ENCODE measurements at places on chromosomes 1 and 21.

- DNase-seq = no peak
Measured at GRCh38 chr1:66556161-66556611, 22.2 kb downstream of the SGIP1 start.

- DNase-seq = no peak
Measured at GRCh38 chr1:172070055-172070454, 228.8 kb downstream of the DNM3 start.

DNA sequence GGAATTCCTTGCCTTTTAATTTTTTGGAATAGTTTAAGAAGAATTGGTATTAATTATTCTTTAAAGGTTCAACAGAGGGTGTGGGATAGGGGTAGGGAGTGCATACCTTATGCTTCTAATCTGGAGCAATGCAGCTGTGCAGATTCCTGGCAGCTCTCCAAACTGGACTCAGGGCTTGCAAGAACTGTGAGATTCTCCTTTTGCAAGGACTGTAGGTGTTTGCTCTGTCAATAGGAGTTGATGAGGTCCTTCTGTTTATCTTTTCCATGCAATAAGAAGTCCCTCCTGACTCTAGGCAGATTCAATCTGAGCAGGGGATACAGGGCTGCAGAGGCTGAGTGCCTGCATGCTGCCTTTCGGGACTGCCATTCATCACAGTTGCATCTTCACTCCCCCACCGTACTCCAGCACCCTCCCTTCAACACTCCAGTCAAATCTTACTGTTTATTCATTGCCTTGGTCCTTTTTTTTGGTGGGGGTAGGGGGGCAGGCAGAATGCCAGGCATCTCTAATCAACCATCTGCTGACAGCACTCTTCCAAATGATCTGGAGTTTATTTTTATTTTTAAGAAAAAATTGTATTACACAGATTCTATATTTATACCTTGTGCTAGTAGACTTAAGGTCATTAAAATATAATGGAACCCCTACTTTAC, 122.3 kb downstream of the DISC1 start:
- peak; percentile 3 for DNase-seq

GRCh38 chr1:92410706-92411105, 76.0 kb downstream of the GFI1 start:
- no peak for DNase-seq

DNA sequence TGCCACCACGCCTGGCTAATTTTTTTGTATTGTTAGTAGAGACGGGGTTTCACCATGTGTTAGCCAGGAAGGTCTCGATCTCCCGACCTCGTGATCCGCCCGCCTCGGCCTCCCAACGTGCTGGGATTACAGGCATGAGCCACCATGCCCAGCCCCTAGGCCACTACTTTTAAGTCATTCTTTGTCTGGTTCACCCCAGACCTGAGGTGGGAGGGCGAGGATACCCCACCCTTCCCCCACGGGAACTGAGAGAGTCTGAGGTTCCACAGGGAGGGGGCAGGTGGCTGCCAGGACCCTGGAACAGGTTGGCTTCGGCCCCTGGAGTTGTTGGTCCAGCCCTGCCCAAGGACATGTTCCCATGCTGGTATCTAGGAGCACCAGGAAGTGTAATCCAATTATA, 7.7 kb upstream of the SDC3 start:
- DNase-seq = no peak

GRCh38 chr1:176575991-176576390, 113.0 kb downstream of the PAPPA2 start:
- no peak for DNase-seq

DNA sequence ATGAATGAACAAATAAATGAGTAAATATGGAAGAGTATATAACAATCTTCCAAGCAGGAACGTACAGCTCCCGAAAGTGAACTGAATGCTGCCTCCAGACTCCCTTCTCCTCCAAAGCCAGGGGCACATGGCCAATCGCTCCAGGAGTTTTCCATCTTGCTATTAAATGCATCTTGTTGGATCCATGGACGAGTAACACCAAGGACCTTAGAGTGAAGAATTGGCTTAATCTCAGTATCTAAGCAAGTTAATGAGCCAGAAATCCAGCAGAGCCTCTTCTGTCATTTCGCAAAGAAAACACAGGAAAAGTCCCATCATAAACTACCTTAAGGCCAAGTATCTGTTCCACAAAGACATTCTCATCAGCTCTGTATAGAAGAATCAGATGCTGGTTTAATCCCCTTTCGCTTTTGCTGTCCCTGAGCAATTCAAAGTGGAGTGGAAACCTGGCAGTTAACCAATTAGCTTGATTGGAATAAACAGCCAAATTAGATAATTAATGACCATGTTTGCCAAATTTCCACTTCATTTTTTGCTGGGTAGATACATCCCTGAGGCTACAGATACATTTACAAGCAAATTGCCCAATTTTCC, 116.0 kb downstream of the MIS18A start:
- DNase-seq = no peak

- no peak for DNase-seq
Measured at GRCh38 chr1:174799136-174799479, 200.6 kb upstream of the CACYBP start.

DNA sequence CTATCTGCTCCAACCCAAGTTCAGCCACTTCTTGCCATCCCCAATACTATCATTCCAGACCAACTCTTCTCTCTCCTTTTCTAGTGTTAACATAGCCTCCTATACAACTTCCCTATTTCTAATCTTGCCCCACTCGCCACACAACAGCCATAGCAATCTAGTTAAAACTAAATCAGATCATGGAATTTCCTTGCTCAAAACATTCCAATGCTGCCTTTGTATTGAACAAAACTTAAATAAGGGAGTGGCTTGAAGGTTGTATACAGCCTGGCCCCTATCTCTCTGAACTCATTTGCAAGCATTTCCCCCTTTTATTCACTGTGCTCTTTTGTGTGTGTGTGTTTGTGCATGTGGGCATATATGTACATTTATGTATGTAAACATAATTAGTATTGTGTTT, 118.1 kb upstream of the SGIP1 start:
- no peak for DNase-seq

GRCh38 chr1:38551318-38552307, 308.0 kb downstream of the RRAGC start:
- DNase-seq = no peak

DNA sequence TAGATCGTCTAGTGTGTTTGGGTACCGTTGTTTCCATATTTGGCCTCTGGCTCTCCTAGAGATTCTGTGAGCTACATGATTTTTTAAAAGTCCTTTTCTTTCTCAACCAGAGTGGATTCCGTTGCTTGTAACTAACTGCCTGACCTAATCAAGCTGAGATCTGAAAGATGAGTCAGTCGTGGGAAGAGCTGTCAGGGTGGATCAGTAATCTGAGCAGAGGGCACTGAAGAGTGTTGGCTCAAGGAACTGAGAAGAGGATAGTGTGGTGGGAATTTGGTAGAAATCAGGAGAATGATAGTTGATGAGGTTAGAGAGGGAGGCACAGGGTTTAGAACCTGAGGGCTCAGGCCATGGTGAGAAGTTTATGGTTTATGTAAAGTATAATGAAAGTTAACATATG, 52.2 kb downstream of the TRAF5 start:
- DNase-seq = peak; percentile 64

DNA sequence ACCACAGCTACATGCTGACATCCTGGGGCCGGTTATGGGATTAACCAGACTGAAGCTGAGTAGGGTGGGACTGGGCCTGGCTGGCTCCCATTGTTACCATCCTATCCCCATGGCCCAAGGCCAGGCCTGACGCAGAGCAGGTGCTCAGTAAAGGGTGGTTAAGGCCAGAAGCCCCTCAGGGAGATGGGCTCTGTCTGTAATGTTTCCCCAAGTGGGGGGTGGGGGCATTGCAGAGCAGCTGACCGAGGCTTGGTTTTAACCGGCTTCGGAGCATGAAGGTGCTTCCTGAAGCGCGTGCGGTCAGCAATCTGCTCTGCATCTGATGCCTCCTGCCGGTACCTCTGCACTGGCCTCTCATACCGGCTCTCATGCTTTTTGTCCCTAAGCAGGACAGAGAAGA, 83.4 kb upstream of the ACTL8 start:
- DNase-seq = no peak

DNA sequence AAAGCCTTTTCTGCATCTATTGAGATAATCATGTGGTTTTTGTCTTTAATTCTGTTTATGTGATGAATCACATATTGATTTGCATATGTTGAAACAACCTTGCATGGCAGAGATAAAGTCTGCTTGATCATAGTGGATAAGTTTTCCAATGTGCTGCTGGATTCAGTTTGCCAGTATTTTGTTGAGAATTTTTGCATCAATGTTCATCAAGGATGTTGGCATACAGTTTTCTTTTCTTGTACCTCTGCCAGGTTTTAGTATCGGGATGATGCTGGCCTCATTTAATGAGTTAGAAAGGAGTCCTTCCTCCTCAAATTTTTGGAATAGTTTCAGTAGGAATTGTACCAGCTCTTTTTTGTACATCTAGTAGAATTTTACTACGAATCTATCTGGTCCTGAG, 55.0 kb downstream of the COL24A1 start:
- no peak for DNase-seq

GRCh38 chr1:170853302-170853701, 82.0 kb upstream of the MROH9 start:
- no peak for DNase-seq

GRCh38 chr1:8926707-8927694, 18.7 kb upstream of the CA6 start:
- no peak for DNase-seq

- DNase-seq = no peak
Measured at GRCh38 chr21:21845901-21846300, 847.7 kb downstream of the NCAM2 start.

DNA sequence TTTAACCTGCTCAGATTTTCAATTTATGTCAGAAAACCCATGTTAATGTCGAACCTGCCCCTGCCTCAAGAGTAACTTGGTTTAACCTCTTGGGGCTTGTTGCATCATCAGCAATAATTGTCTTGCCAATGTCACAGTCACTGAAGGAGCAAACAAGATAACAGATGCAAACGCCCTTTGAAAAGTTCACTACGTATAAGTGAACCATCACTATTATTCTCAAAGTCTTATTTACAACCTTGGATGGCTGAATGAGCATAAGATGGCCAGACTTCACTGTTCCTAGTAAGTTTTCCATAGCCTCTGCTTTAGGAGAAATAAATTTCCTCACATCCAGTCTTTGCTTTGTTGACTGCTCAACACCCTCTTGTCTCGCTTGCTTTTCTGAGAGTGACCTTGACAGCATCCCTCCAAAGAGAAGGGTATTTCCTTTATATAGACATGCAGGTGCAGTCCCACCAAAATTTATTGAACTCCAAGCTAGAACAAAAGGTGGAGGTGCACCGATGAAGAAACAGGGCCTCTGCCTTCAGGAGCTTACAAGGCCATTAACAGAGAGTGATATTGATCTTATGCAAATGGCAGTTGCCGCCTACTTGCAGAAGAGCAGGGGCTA, 749 bp upstream of the LRIG2 start:
- DNase-seq = no peak

GRCh38 chr1:73813236-73813635, 384.7 kb downstream of the LRRIQ3 start:
- DNase-seq = no peak

GRCh38 chr1:169305948-169306347, 61.6 kb downstream of the NME7 start:
- DNase-seq = no peak

GRCh38 chr1:226563666-226564065, 15.1 kb downstream of the STUM start:
- no peak for DNase-seq

DNA sequence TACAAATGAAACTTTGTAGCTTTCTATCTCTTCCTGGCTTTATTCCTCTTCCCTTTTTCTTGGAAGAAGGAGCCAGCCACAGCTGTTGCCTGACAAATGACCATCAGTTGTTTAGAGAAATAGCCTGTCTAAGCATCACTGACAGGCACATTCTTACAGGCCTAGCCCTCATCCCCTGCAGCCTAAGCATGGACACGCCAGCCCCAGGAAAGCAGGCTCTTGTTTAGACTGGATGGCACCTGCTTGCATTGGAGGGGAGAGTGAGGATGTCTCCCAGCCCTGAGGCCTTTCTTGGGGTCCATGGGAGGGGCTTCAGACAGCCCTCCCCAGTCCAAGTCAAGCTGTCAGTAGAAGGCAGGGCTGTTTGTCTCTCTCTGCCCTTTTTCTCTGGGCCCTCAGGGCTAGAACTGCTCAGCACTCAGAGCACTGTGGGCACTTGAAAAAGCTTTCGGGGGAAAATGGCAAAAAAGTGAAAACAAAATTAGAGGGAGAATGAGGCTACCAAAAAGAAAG, 282.5 kb upstream of the PLXNA2 start:
- DNase-seq = no peak

GRCh38 chr21:37862536-37862935, 53.7 kb downstream of the KCNJ6 start:
- DNase-seq = no peak

DNA sequence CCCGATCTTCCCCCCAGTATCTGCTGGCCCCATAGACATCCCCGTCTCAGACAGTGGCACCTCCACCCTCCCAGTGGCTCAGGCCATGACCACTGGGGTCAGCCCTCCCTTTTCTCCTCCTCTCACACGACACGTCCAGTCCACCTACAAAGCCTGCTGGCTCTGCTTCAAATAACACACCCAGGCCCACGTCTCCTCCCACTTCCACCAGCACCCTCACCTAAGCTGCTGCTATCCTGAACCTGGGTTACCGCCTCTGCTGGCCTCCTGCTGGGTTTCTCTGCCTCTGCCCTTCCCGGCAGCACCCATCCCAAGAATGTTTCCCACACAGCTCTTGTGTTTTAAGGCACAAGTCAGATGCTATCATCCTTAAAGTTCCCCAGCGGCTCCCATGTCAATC, 26.0 kb downstream of the MX2 start:
- no peak for DNase-seq

- DNase-seq = peak; percentile 88
Measured at GRCh38 chr1:173409613-173410012, 67.5 kb upstream of the PRDX6 start.

GRCh38 chr1:165383067-165383466, 26.6 kb upstream of the LMX1A start:
- DNase-seq = peak; percentile 64

GRCh38 chr21:41989698-41990097, 20.5 kb downstream of the ZBTB21 start:
- no peak for DNase-seq

GRCh38 chr1:5968161-5968736, 24.0 kb downstream of the NPHP4 start:
- no peak for DNase-seq

Data from fibroblast of skin of abdomen (primary cell).